ENCODE measurements at places on chromosomes 13 and 19. TPM values are rescaled to one million over a fixed set of nuclear protein-coding genes. Genes with fewer than 3 reads are reported as not detected.

DNA sequence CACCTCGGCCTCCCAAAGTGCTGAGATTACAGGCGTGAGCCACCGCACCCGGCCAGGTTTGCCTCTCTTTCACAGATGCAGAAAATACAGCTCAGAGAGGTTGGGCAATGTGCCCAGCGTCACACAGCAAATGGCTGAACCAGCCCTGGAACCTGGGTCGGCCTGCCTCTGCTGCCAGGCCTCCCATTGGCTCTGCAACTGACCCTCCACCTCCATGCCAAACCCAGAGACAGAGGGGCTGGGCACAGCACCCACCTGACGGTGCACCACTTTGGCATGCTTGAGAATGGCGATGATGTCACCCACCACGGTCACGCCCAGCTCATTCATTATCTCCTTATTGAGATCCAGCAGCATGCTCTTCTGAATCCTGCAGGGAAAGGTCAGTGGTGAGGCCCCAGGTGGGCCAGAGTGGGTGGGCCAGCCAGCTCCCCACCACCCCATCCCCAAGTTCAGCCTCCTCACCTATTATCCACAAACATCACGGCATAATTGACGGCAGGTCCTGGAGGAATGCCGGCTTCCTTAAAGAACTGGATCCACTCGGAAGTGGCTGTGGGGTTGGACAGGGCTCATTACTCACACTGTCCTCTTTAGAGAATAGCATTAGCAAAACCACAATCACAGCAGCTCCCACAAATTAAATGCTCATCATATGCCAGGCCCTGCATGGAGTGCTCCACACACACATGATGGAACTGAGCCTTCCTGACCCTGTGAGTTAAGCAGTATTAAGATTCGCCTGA, 12.2 kb downstream of the C19orf47 start:
- no peak for DNase-seq

- DNase-seq, result no peak
Measured at GRCh38 chr13:22061371-22061805, 390.5 kb downstream of the FGF9 start.

DNA sequence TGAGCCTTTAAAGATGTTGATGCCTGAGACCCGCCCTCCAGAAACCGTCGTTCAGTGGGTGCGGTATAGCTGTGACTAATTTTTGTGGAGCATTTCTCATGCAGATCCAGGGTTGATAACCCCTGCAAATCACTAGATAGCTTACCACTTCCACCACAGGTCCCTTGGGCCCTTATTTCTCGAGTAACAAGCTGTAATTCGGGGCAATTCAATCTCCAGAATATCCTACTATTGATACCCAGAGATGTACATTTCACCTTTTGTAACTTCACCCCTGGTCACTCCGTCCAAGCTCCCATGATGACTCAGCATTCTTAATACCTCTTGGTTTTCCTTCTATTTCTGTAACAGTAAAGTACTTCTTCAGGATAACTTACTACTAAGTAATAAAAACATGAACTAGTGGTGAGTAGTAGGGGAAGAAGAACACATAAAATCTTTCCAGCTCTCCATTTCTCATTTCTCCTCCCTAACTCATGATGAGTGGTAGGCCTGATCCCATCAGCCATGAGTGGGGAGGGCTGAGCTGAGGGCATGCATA, 71.9 kb upstream of the UBL3 start:
- no peak for DNase-seq

GRCh38 chr13:93473441-93474270, 247.0 kb downstream of the GPC6 start:
- no peak for DNase-seq

GRCh38 chr13:18232298-18232993, 949.2 kb downstream of the TUBA3C start:
- no peak for DNase-seq

- DNase-seq, result no peak
Measured at GRCh38 chr13:111051041-111051725, 63.9 kb upstream of the ARHGEF7 start.

DNA sequence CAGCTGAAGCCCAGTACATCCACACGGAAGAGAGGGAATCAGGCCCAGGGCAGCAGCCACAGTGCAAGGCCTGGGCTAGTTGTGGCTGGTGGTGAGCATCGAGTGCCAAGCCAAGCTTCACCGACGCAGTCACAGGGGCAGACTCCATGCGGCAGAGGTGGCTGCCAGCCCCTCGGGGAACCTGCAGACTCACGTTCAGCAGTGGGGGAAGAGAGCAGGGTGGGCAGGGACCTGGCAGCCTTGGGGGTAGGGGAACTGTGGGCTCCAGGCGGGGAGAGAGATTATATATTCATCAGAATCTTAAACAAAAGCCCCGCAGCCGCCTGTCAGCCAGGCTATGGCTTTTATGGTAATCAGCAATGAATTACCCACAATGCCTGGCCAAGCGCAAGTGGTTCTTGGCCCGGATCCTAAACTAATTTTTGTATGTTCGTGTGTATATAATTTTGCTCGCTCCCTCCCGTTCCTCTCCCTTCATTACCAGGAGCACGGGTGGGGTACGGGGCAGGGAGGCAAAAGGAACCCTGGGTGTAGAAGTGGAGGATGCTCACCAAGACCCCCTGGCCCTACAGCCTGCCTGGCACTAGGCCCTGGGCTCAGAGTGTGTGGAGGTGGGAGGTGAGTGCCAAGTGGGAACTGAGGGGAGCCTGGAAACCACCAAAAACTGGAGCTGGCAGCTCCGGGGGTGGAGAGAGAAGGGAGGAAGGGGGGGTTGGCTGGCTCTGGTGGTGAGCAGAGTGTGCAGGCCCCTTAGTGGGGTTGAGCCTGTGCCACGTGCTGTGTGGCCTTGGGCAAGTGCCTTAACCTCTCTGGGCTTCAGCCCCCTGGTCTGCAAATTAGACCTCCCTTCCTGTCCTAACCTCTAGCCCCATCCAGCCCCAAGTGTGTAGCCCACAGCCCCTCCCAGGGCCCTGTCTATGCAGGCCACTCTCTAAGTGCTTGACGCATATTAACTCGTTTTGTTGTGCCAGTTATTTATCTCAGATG, 31.9 kb downstream of the PTPRS start:
- DNase-seq, result peak; percentile 74

GRCh38 chr13:103812971-103813370, 746.8 kb upstream of the SLC10A2 start:
- DNase-seq, result no peak

GRCh38 chr19:13869281-13869680, 7.7 kb upstream of the NANOS3 start:
- no peak for DNase-seq

- DNase-seq, result no peak
Measured at GRCh38 chr13:50224534-50224933, 209.3 kb downstream of the KCNRG start.

- DNase-seq, result no peak
Measured at GRCh38 chr13:113036401-113036800, 67.4 kb downstream of the MCF2L start.

DNA sequence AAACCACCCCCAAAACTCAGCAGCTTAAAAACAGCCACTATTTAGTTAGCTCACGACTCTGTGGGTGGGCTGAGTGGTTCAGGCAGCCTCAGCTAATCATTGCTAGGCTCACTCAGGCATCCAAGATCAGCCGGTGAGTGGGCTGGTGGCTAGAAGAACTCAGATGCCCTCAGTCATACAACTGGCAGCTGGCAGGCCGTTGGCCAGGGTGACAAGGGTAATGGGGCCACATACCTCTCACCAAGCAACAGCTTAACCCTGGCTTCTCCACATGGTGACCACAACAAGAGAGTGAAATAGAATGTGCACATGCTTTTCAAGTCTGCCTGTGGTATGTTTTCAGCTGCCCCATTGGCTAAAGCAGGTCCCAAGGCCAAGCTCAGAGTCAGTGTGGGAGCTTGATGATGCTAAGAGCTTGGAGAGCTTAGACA, 435.4 kb upstream of the TSHZ3 start:
- no peak for DNase-seq

- no peak for DNase-seq
Measured at GRCh38 chr13:55660851-55661250, 1479.9 kb upstream of the PRR20A start.

DNA sequence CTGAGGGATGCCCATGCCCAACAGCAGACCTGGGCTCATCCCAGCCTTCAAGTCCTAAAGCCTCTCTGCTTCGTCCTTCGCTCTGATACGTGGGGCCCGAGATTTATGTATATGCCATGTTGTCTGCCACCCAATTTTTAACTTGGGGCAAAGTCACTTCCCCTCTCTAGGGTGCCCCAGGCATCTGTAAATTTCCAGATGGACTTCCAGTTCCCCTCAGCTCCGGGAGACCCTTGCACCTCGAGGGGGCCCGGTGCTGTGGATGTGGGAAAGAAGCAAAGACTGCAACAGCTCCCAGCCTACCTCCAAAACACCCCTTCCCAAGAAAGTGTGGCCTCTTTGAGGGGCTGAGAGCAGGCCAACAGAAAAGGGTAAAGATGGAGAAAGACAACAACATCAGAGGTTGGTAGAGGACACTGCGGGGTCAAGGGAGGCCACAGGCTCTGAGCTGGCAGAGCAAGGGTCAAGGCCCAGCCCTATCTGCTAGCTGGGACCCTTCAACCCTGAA, 97.4 kb downstream of the STK24 start:
- DNase-seq, result no peak

DNA sequence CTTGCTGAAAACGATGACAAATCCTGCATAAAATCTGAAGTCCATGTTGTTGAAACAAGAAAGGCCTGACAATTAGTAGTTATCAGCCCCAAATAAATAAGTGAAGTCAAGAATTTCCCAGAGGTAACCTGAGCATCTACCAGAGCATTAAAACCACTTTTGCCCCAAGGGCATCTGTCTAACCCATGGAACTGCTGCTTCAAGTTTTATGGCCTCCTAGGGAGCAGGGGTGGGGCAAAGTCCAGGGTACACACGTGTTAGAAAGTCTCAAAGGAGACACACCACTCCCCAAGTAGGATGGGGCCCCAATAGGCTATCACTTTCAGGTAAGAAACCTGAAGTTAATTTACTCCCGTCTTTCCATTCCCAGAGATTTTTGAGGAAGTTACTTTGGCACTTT, 81.1 kb downstream of the CACNA1A start:
- DNase-seq, result no peak

- no peak for DNase-seq
Measured at GRCh38 chr19:53088091-53088490, 15.1 kb downstream of the ZNF160 start.

DNA sequence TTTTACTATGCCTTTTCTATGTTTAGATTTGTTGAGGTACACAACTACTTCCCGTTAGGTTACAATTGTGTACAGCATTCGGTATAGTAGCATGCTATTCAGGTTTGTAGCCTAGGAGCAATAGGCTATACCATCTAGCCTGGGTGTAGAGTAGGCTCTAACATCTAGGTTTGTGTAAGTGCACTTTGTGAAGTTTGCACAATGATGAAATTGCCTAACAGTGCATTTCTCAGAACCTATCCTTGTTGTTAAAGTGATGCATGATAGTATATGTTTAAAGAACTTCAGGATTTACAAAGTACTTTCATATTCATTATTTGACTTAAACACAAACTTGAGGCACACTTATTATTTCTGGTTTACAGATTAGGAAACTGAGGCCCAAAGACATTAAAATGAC, 11.5 kb upstream of the SERPINE3 start:
- no peak for DNase-seq

DNA sequence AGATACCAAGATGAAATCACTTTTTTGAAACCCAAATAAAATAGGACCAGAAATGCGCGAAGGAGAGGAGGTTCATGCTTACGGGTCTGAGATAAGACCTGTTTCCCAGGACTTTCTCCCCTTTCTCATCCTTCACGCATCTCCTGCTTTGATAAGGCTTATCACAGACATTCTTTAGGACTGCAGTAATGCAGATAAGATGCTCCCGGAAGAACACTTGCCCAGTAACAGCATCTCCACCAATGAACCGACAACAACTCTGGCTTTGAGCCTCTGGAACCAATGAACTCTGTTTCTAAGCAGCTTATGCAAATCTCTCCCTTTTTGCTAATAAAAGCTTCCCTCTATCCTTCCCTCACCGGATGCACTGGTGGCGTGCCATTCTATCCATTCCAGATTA, 783.4 kb upstream of the ARGLU1 start:
- DNase-seq, result no peak

DNA sequence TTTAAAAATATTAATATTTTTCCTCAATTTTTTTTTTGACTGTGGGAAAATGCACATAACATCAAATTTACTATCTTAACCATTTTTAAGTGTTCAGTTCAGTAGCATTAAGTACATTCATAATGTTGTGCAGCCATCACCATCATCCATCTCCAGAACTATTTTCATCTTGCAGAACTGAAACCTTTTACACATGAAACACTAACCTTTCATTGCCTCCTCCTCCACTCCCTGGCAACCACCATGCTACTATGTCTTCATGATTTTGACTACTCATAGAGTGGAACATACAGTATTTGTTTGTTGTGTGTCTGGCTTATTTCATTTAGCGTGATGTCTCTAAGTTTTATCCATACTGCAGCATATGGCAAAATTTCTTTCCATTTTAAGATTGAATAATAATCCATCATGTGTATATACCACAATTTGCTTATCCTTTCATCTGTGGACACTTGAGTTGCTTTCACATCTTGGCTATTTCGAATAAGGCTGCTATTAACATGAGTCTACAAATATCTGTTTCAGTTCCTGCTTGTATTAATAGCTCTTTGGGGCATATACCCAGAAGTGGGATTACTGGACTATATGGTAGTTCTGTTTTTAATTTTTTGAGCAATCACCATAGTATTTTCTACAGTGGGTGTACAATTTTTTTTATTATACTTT, 376.4 kb downstream of the MTUS2 start:
- DNase-seq, result no peak

DNA sequence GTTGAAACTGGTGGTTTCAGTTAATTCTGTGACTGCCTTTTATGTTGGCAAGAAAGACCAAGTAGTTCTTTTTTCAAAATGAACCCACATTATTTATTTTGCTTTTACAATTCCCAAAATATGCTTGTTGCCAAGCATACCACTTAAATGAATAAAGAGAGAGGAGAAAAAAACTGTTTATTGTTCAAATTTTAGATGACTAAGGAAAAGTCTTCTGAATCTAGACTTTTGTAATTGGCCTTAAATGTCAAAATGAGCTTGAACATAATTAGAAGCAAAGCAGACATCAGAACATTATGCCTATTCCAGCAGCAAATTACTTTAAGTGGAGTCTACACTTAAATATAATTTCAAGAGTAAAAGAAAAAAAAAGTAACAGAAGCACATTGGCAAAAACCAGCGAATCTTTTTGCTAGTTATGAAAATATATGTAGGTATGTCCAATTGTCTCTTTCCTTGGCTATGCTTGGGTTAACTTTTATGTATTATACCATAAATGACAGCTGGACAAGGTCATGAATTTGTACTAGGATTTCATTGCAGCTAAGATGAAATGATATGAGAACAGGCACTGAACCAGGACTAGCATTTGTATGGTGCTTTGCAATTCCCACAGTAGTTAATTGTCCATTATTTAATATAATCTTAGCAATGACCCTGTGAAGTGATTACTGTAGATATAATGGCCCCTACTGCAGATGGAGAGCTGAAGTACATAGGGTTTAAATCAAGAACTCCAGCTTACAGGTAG, 211.9 kb downstream of the NALCN start:
- DNase-seq, result no peak

- DNase-seq, result no peak
Measured at GRCh38 chr19:307793-308420, 16.7 kb upstream of the PLPP2 start.

GRCh38 chr13:43088093-43088511, 64.7 kb downstream of the DNAJC15 start:
- no peak for DNase-seq

- no peak for DNase-seq
Measured at GRCh38 chr13:79660361-79660760, 179.4 kb downstream of the NDFIP2 start.

Gene ZNF578
- total RNA-seq, result 2.6 TPM

Gene GSX1
- not detected for total RNA-seq

Gene SHFL
- 8.5 TPM for total RNA-seq

Gene ZNF83
- 15.6 TPM for total RNA-seq

Gene KLK14
- 1.9 TPM for total RNA-seq

Measured in Right ventricle myocardium superior (tissue), 1 donor.